IgD-negative memory B cell (primary cell): ENCODE measurements at places on chromosomes 5 and 9. TPM values are rescaled to one million over a fixed set of nuclear protein-coding genes. Genes with fewer than 3 reads are reported as not detected.

The CRHBP gene
- not detected for polyA plus RNA-seq

The SLC6A19 gene
- polyA plus RNA-seq: not detected

The QRFP gene
- polyA plus RNA-seq: not detected

The ACTBL2 gene
- not detected for polyA plus RNA-seq

The DRD1 gene
- polyA plus RNA-seq: not detected

The TAF1L gene
- polyA plus RNA-seq: not detected

The MYMK gene
- not detected for polyA plus RNA-seq

The TTC39B gene
- 0.36 TPM for polyA plus RNA-seq

The GGTA1 gene
- not detected for polyA plus RNA-seq

The RGS7BP gene
- polyA plus RNA-seq: not detected

The GLDC gene
- 1.0 TPM for polyA plus RNA-seq

The PCDH1 gene
- 0.10 TPM for polyA plus RNA-seq

The GABRG2 gene
- polyA plus RNA-seq: not detected

The SLIT3 gene
- not detected for polyA plus RNA-seq

The GARIN3 gene
- polyA plus RNA-seq: not detected

The ADAMTS16 gene
- polyA plus RNA-seq: not detected
